Activated naive CD8-positive, alpha-beta T cell treated with anti-CD3 and anti-CD28 coated beads for 36 hours (primary cell): ENCODE measurements at places on chromosomes 5 and 9.

- no peak for DNase-seq
Measured at GRCh38 chr5:148398698-148399121, 15.0 kb downstream of the FBXO38 start.

DNA sequence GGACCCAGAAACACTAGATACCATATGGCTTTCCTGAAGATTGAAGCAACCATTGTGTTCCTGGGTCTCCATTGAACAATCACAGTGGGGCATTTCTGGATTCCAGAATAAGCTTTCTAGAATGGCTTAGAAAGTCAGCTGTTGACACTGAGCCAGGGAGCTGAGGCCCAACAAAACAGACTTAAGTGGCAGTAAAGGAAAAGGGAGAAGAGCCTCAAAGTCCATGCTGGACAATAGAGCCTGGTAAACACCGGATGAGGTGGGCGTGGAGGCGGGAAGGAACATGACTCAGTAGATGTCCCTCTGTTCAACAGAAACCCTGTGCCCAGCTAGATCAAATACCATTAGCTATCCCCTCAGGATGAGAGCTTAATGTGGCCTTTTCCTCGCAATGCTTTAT is 14.8 kb downstream of the SPARC start:
- no peak for DNase-seq

GRCh38 chr5:168056499-168057182 is 234.8 kb upstream of the WWC1 start:
- no peak for DNase-seq

GRCh38 chr9:98331536-98332259 is 76.2 kb upstream of the TBC1D2 start:
- DNase-seq, result no peak
